ENCODE measurements at places on chromosomes 5 and 9.

GRCh38 chr5:79122973-79123372, 11.4 kb downstream of the BHMT start:
- no peak for DNase-seq

DNA sequence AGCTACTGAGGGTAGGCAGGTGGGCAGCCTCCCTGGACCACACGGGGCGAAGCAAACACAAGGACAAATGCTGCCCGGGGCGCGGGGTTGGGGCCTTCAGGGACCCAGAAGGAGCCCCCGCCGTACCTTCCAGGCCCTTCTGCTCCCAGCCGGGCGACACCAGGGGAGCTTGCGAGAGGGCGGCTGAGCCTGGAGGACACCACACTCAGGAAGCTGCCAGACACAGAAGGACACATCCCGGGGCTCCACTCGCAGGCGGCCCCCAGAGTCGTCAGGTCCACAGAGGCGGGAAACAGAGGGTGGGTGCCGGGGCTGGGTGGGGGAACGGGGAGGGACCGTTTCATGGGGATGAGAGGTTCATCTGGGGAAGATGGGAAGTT, 58.5 kb upstream of the UBAC1 start:
- DNase-seq, result no peak

DNA sequence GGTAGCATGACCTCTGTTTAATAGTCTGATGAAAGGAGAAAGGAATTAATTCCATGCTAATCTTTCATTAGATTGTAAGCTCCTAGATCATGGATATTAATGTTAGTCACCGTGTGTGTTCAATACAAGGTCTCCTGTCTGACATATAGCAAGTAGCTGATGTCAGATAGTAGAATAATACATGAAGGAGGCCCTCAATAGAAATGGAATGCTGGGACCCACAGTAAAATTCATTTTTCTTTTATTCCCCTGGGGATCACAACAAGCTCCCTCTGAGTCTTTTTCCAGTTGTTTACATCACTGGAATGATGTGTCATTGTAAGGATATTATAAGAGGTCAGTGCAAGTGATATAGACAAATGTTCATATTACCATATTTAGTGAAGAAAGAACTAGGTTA, 240.3 kb upstream of the TRPC7 start:
- no peak for DNase-seq

DNA sequence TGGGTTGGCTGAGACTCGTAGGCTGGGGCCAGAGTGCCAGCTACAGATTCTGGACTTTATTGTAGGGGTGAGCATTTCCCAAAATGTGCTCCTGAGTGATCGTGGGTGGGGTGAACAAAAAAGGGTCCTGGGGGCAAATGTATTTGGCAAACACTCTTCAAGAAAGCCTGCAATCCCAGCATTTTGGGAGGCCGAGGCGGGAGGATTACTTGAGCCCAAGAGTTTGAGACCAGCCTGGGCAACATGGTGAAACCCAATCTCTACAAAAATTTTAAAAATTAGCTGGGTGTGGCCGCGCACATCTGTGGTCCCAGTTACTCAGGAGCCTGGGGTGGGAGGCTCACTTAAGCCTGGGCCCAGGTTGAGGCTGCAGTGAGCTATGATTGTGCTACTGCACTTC, 55.5 kb upstream of the CDKN2AIPNL start:
- DNase-seq, result no peak

DNA sequence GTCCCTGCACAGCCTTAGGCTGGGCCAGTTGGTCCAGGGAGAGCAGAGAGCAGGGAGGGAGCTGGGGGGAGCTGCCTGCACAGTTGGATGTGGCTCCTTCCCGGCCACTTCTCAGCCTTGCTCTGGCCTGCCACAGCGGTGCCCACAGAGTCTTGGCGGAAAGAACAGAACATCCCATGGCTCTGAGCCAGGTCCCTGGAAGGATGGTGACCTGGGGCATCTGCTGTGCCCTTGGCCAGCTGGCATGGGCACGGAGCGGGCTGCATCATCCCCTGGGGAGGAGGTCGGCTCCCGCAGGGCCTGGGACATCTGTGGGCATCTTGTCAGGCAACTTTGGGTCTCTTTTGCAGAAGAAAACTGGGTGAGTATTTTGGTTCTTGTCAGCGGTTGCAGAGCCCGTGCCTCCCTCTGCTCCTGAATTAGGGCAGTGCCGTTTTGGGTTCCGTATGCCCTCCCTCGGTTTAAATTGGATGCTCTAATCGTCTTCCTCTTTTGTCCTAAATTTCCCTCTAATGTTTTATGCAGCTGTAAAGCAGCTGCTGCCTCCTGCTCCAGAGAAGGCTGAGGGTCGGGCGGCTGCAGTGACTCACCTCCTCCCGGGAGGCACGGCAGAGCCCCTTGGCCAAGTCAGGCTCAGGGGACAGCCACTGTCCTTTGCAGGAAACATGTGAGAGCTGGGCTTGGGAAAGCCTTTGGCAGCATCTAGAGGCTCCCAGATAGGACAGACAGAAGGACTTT, 10.5 kb upstream of the NACC2 start:
- no peak for DNase-seq

DNA sequence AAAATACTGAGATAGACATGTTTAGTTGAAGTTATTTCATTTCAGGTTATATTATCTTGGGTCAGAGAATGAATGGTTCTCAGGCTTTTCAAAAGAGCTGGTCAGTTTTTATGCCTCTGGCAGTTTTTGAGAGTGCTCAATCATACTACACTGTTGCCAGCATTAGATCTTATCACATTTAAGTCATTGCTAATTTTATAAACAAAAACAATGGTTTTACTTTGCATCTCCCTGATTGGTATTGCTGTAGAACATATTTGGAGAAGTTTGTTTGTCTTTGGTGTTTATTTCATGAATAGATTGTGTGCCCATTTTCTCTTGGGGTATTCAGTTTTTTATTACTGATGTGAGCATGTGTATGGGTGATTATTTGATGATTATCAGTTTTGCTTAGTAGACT, 1.5 kb downstream of the CATSPER3 start:
- DNase-seq, result no peak

DNA sequence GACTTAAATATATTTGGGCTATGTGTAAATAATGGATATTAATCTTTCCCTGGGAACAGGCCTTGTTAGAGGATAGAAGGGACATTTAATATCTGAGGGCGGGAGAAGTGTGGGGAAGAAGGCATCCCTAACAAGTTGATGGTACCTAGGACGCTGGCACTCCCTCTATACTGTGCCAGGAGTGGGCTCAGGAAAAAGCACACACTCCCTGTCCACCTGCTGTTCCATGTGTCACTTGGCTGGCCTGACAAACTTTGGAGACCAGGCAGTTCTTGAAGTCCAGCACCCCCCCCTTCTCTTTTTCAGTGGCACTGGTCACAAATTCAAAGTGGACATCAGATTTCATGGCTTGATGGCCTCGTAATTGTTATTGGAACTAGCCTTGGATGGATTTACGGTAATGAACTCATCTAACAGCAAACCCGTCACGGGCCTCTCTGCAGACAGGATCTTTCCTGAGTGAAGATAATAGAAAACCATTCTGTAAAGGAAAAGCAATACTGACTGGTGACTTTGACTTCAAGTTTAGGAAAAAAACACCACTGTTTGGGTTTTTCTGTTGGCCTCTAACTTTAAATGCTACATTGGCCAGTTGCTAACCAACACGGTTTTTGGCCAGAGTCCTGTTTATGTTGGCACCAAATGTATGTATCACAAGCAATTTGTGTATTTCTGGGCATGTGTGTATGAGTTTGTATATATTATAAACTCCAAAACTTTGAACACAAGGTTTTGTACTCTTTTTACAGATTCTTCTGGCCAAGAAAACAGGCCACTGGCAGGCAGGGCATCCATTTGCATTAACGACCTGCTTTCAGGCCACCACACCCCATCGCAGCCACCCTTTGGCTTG, 552.6 kb downstream of the CCDC171 start:
- no peak for DNase-seq

GRCh38 chr5:2642684-2643345, 108.7 kb downstream of the IRX2 start:
- DNase-seq, result no peak

GRCh38 chr5:74942622-74943286, 76.6 kb upstream of the FAM169A start:
- DNase-seq, result no peak

DNA sequence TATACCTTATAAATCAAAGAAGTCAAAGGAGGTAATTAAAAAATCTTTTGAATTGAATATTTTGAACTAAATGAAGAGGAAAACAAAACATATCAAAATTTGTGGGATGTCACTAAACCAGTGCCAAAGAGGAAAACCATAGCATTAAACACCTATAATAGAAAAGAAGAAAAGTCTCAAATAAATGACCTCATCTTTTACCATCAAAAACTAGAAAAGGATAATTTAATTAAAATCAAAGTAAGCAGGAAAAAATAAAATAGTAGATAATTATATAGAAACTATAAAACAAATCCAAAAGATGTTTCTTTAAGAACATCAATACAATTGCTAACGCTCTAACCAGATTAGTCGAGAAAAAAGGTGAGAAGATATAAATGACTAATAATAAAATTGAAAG, 47.8 kb downstream of the LPAR1 start:
- no peak for DNase-seq

GRCh38 chr9:108812396-108813025, 43.3 kb downstream of the ACTL7B start:
- DNase-seq, result no peak

DNA sequence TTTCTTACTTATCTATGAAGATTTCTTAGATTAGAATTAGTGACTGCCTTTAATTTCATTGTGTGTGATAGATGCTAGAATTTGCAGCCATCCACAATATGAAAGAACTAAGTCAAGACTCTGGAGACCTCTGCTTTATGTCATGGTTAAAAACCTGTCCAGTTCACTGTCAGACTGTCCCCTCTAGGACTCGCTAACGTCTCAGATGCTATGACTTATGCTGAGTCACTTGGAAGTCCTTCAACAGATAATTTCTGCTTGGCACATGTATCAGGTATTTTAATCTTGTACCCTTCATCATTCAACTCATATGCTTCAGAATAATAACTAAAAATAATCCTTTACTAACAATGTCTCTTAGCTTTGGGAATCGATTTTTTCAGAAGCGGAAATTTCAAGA, 230.5 kb upstream of the DMAC1 start:
- no peak for DNase-seq

GRCh38 chr5:10248378-10249260, 1.1 kb downstream of the ATPSCKMT start:
- DNase-seq, result no peak

- DNase-seq, result no peak
These were observed 32.3 kb upstream of the WDR38 start for GRCh38 chr9:124820698-124821623.

- DNase-seq, result no peak
These were observed 1.9 kb downstream of the PCDHGB4 start for GRCh38 chr5:141389153-141390042.

DNA sequence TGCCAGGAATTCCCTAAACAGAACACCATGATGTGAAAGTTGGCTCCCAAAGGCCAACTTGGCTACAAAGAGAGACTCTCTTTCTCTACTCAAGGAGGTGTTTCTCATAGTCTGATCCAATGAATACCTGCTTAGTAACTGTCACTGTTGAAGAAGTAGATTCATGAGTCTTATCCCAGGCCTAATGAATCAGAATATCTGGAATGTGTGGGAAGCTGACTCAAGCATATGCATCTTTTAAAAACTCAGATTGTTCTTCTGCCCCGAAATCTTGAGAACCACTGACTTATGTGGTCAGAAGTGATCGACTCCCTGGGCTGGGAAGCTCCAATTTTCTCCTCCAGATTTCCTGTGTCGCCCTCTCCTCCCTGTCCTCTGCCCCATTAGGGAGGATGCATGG, 345.6 kb downstream of the PLK2 start:
- DNase-seq, result no peak

DNA sequence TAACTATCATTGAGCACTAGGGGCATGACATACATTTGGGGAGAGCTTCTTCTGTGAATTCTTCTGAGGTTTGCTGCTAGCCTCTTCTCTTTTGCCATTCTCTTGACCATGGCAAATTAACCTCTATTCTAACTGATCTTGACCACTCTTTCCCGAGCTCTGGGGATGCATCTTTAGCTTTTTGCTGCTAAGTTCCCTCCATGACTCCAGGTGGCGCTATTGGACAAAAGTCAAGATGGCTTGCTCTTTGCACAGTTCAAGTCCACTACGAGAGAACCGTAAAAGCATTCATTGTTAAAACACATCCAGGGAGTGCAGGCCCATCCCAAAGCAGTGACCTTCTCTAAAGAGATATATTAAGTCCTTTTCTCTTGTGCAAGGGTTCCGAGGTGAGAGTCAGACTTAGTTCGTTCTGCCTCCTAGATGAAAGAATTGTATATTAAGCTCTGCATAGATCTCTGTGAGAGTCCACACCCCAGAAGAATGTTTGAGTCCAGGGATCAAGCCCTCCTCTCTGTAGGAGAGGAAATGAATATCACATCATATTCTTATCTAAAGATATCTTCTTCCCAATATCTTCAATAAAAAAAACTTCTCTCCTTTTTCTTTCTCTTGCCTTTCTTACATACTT, 1152.9 kb upstream of the CDH6 start:
- DNase-seq, result no peak

DNA sequence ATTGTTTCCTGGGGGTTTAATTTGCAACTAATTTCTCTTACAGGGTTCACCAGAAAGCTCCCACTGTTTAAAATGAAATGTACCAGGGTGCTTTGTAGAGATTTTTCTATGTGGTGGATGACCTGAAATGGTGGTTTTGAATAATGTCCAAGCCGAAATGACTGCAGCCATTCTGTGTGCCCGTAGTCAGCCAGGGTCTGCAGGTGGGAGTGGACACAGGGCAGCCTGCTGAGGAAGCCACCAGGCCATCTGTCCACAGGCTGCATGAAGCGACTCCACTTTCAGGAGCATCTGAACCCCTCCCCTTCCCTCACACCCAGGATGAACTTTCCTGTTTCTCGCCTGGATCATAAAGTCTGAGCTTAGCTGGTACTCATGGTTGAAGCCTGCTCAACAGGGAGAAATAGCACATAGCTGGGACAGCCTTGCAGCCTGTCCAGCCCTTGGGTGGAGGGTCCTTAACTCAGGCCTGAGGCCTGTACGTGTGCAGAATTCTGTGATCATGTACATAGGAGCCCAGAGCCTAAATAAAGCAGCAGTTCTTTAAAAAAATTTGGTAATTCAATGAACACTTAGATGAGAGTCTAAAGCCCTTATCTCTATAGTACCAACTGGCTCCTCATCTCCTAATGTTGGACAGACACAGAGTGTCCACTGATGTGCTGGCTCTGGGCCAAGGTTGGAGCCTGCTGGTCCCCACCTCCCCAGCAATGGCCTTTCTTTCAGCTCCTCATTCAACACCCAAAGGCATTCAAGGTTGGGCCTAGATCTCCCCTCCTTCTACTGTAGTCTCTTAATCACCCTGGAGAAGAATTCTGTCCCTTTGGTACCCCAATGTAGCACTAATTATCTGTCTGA, 72.8 kb downstream of the SHB start:
- no peak for DNase-seq
